ENCODE measurements at places on chromosomes 3 and 15.

- DNase-seq: no peak
These were observed 6.4 kb downstream of the ATP8B4 start for GRCh38 chr15:50112488-50113186.

DNA sequence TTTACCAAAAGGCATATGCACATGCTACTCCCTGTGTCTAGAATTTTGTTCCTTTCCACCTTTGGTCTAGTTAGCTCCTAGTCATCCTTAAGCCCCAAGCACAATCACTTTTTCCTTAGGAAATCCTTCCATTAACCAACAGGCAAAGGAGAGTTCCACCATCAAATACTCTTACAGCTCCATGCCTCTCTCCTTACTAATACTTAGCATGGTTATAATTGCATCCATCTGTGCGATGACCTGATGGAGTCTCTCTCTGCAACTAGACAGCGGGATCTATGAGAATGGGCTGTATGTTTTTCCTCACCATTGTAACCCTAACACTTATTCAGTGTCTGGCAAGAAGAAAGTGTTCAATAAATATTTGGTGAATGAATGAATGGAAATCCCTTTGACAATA is 69.3 kb upstream of the SMAD3 start:
- no peak for DNase-seq

- DNase-seq: no peak
These were observed 393.4 kb downstream of the NTRK3 start for GRCh38 chr15:87863152-87863551.

DNA sequence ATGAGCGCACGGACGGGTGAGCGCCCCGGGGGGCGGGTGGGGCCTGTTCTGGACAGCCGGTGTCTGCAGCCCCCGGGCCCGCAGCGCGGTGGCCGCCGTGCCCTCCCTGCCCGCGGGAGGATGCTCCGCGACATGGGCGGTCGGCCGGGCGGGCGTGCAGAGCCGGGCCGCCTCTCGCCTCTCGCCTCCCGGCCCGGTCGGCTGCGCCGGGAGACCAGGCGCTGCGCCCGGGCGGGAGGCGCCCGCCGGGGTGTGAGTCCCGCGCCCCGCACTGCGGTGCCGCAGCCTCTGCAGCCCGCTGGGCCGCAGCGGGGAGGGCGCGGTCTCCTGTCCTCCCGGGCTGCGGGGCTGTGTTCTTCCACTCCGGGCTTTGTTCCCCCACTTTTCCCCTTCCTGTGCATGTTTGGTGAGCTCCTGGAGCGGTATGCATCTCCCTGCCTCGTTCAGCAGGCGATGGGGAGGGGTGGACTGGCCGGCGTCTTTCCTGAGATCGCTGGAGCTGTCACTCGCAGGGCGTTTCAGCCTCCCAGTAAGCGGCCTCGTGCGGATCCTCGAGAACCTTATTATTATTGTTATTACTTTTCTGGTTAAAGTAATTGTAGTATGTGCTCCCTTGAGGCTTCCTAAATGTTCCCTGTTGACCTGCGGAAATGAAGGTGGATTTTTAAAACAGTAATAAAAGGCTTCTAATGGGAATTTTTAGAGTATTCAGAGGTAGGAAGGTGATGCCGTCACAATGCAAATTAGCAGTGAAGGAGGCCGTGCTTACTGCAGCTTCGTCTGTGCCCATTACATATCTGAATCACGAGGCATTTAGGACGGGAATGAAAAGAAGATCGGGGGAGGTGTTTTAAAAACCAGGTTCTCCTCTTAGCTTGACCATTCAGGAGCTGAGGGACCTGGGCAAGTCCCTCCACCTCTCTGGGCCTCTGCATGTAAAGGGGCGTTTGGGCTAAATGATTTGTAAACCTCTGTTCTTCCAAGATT is 593 bp downstream of the TMOD2 start:
- DNase-seq: no peak

DNA sequence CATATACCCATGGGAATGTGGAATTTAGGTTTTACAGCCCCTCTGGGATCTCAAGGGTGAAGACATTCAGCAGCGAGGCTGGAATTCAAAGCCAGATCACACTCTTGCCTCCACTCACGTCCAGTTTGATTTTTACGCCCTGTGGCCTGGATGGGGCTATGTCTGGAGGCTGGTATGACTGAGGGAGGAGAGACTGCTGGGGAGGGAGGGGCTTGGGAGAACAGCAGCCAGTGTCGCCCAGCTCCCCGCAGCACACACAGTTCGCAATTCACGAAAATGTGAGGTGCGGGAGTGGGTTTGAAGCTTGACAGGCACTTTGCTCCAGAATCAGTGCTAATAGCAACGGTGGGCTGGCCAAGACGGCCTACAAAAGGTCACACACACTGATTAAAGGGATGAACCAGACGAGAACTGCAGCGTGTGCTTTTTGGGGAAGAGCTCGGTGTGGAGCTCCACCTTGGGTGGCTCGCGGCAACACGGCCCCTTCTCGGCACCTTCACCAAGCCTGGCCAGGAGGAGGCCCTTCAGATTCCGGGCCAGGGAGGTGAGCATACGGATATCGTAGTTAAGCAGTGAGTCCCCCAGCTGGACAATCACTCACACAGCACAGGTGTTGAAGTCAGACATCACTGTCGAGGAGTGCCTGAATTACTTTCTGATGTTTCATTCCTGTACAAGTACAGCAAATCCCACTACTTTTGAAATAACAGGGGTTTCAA is 16.4 kb downstream of the EHD4 start:
- DNase-seq: no peak

- no peak for DNase-seq
These were observed 32.9 kb downstream of the ZBTB11 start for GRCh38 chr3:101643861-101644613.

DNA sequence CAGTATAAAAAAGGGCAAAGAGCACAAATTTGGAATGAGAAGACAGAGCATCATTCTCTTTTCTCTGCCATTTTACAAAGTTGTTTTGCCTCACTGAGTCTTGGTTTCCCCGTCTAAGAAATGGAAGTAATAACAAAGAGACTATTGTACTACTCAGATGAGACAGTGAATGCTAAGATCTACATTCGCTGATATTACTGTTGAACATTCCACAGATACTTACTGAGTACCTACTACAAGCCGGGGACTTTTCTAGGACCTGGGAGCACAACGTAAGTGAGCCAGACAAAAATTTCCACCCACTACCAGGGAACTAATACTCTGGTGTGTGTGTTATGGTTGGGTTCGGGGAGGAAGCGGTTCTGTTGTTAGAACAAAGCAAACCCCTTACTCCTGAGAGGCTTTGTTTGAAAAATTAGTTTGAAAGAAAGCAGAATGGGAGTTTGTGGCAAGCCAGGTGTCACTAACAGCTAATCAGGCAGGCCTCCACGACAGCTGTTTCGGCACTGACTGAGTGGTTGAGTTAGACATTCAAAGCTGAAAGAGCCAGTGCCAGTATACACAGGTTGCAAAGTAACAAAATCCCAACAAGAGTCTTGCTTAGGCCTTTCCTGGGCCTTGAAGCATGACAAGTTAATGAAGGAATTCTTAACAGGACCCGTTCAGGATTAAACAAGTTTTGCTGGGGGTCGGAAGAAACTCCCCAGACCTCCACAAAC is 458.3 kb downstream of the EDEM1 start:
- DNase-seq: no peak

DNA sequence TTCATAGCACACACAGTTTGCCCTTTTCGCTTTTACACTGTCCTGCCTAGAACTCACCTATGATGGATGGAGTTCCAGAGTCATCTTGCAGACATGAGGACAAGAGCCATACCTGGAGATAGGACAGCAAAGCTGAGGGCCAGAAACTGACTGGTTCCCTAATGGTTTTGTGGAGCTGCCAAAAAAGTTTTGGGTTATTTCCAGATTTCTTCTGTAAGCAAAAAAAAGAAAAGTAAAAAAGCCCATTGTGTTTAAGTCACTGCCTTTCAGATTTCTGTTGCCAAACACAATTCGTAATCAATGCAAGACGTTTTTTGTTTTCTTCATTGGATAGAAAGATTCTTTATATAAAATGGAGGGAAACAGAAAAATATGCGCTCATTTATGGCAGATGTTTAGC is 42.4 kb upstream of the KY start:
- DNase-seq: no peak

DNA sequence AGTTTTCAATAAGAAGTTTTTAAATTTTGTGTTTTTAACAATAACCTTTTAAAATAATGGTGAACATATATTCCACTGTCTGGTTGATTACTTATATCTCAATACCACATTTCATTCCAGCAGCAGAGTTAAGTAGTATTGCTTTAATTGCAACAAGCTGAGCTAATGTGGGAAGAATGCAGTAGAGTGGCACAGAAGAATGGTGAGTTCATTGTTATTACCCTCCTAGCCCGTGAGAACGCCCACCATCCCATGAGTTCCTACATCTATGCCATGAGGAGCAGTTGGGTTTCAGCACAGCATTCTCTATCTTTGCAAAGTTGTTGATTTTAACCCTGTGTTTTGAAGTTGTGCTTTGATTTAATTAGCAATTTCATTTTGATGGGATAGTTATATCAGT is 17.8 kb upstream of the NR2E3 start:
- DNase-seq: no peak

DNA sequence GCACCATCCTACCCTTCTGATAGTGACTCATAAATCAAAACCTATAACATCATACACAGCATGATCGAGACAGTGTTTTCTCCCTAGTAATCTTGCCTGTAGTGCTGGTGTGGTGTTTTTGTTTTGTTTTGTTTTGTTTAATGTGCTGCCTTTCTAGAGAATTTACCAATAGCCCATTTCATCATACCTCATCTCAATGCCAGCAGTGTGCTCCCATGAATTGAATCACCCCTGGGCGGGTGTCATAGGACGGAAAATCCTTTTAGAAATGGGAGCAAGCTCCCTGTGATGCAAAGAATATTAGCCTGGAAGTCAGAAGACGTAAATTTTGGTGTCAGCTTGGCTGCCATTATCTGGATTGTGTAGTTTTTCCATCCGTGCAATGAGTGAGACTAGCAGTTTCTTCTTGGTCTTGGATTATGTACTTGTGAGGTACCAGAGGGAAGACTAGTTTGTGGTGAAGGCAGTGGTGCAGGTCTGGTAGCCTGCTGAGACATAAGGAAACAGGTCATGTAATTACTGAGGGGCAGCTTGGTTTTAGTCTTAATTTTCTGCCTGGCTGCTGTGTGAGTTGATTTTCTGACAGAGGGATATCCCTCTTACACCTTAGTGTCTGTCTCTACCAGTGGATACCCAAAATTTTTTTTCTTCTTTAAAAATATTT is 29.9 kb downstream of the IGSF10 start:
- DNase-seq: no peak

GRCh38 chr3:21654662-21655061 is 96.3 kb downstream of the ZNF385D start:
- DNase-seq: no peak

- no peak for DNase-seq
These were observed 84.6 kb upstream of the ALDH1L1 start for GRCh38 chr3:126264952-126265351.

- no peak for DNase-seq
These were observed 29.0 kb upstream of the LCTL start for GRCh38 chr15:66594836-66595235.

DNA sequence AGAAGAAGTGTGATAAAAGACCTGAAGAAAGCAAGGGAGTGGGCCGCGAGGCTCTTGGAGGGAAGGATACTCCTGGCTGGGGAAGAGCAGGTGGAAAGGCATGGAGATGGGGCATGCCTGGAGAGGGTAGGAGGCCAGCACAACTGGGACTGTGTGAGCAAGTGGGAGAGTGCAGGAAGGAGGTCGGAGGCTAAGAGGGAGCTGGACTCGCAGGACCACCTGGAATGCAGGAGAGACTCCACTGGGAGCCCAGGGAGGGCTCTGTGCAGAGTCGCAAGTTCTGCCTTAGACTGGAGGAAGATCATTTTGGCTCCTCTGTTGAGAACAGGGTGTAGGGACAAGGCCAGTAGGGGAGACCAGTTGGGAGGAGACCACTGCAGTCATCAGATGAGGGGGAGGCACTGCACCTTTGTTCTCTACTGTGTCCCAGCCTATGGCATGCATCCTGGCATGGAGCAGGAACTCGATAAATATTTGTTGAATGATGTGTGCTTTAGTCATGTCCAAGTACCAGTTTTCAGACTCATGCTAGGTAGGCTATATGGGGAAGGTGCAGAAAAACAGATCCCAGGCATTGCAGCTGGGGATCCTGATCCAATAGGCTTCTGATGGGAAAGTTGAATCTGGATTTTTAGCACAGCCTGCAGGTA is 13.7 kb downstream of the FAM107A start:
- no peak for DNase-seq

GRCh38 chr3:6147883-6148282 is 713.0 kb upstream of the GRM7 start:
- no peak for DNase-seq

DNA sequence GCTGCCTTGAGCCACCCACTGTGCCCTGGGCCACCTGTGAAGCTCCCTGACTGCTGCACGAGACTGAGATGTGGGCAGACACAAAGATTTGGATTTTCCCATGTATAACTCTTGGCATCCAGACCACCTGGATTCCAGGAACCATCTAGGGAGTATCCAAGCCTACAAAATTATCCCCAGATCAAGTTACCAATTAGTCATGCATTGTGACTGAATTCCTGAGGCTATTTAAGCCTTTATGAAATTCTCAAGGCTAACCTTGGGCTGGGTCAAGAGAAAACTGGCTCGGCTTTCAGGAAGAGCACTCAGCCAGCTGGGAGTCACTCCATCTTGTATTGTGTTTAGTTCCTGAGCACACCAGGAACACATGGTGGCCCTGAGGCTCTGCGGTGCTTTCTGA is 13.3 kb upstream of the ATP13A5 start:
- peak; percentile 15 for DNase-seq

Measured in iPS DF 19.7 (cell line).